Activated naive CD4-positive, alpha-beta T cell treated with anti-CD3 and anti-CD28 coated beads for 36 hours (primary cell): ENCODE measurements at places on chromosomes 5 and 9. TPM values are rescaled to one million over a fixed set of nuclear protein-coding genes. Genes with fewer than 3 reads are reported as not detected.

GRCh38 chr5:126236994-126237393 lies 186.2 kb upstream of the GRAMD2B start:
- no peaks in the 10 kb centered on the region for H3K4me1 ChIP-seq
- H3K36me3 ChIP-seq, result no peaks in the 10 kb centered on the region
- no peak overlapping the region for H3K27ac ChIP-seq
- peaks cover 2% of the 10 kb centered on the region for H3K27me3 ChIP-seq

Gene TAF1L
- 0.02 TPM for total RNA-seq

Gene GMCL2
- total RNA-seq, result not detected

- peaks cover 39% of the 10 kb centered on the region for H3K27me3 ChIP-seq
- H3K4me1 ChIP-seq, result no peaks in the 10 kb centered on the region
- no peaks in the 10 kb centered on the region for H3K36me3 ChIP-seq
- H3K27ac ChIP-seq, result no peak overlapping the region
- no peak for DNase-seq
These were observed 127.1 kb downstream of the LHFPL2 start for GRCh38 chr5:78521455-78521854.

GRCh38 chr5:35671541-35672295 lies 54.1 kb downstream of the SPEF2 start:
- H3K27ac ChIP-seq, result no peak overlapping the region
- no peak overlapping the region for H3K4me3 ChIP-seq
- peaks cover 68% of the 10 kb centered on the region for H3K4me1 ChIP-seq
- peaks cover 4% of the 10 kb centered on the region for H3K36me3 ChIP-seq
- H3K27me3 ChIP-seq, result no peaks in the 10 kb centered on the region

- peaks cover 53% of the 10 kb centered on the region for H3K36me3 ChIP-seq
- H3K27me3 ChIP-seq, result no peaks in the 10 kb centered on the region
- H3K4me1 ChIP-seq, result peaks cover 25% of the 10 kb centered on the region
- peak; percentile 79 for DNase-seq
These were observed 7.8 kb downstream of the EXOSC2 start for GRCh38 chr9:130701059-130702022.

GRCh38 chr5:61401726-61402125 lies 69.7 kb downstream of the ZSWIM6 start:
- H3K27me3 ChIP-seq, result no peaks in the 10 kb centered on the region
- peaks cover 32% of the 10 kb centered on the region for H3K4me1 ChIP-seq

DNA sequence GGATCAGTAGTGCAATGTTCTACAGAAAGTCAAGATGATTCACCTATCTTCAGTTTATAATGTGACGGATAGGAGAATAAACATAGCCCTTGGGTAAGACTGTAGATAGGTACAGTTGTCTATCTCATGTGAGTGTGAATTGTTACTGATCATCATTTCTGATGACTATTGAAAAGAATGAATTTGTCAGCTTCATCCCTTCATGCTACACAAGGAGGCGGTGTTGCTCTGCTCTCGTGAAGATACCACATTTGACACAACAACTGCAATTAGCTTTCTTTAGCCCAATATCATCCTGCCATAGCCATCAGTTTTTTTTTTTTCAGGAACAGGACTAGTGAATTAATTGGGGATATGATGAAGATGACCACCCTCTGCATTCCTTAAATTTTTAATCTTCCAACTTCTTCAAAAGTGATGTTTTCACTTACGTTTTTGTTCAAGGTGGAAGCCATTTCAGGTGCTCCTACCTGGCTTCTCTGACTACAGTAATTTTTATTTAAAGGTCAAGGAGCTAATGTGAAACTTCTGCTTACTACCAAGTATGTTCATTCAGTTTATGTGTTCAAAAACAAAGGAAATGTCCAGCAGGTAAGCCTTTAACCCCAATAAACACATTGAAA lies 152.9 kb upstream of the MOCS2 start:
- H3K27me3 ChIP-seq, result peaks cover 10% of the 10 kb centered on the region
- DNase-seq, result peak; percentile 25
- no peaks in the 10 kb centered on the region for H3K36me3 ChIP-seq
- H3K4me3 ChIP-seq, result no peak overlapping the region
- no peak overlapping the region for H3K27ac ChIP-seq

Gene AFAP1L1
- total RNA-seq, result 0.07 TPM

Gene TTC33
- total RNA-seq, result 27.4 TPM

- no peaks in the 10 kb centered on the region for H3K36me3 ChIP-seq
- no peak overlapping the region for H3K4me3 ChIP-seq
- no peak overlapping the region for H3K27ac ChIP-seq
- no peaks in the 10 kb centered on the region for H3K27me3 ChIP-seq
These were observed 137.5 kb downstream of the C5orf15 start for GRCh38 chr5:133830911-133831310.

Gene FAM221B
- not detected for total RNA-seq

- H3K36me3 ChIP-seq, result no peaks in the 10 kb centered on the region
- DNase-seq, result no peak
- no peak overlapping the region for H3K4me3 ChIP-seq
- H3K4me1 ChIP-seq, result peaks cover 16% of the 10 kb centered on the region
These were observed 3.0 kb downstream of the F2R start for GRCh38 chr5:76718880-76719279.

DNA sequence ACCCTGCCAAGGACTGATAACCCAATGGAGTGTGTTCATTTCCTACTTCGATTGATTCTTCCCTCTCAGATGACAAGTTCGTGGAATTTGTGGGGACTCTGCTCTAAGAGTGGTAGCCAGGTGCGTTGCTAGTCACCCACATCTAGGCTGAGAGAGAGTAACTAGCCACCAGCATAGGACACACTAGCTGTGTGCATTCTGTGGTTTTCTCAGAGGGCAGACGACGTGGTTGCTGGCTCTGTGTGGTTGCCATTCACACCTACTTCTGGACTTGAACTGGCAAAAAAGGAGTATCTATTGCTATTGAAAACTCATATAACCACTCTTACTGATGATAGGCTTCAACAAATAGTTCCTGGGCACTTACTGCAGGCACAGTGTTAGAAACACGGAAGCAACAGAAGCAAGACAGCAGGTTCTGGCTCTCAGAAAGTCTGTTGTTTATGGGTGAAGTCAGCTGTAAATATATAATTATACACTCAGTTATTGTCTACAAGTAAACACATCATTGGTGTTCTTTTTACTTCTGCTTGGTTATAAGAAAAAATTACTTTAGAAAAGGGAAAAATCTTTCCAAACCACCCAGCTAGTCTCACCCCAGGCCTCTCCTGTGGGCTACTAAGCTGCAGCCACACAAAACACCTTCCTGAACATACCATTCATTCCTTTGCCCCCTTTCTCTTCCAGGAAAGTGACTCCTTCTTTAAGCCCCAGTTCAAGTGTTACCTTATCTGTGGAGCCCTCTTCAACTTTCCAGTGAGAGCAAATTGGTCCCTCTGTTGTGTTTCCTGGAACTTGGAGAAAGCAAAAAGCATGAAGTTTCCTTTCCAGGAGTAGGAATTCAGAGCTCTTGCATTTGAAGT lies 151.1 kb upstream of the HAPLN1 start:
- no peaks in the 10 kb centered on the region for H3K4me1 ChIP-seq
- H3K27me3 ChIP-seq, result no peaks in the 10 kb centered on the region
- no peaks in the 10 kb centered on the region for H3K36me3 ChIP-seq

Gene MSMP
- not detected for total RNA-seq

DNA sequence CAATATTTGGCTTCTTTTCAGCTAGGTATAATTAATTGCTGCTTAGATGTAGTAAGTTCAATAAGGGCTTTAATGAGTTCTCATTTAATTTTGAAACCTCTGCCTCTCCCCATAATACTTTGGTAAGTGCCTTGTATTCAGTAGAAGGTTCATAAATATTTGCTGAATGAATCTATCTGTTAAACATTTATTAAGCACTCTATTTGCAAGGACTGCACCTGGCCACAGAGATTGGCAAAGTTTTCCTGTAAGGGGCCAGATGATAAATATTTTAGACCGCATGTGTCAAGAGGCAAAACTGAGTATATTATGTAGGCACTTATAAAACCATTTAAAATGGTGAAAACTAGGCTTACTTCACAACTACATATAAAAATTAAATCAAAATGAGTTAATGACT lies 19.0 kb upstream of the GNA14 start:
- peaks cover 6% of the 10 kb centered on the region for H3K27me3 ChIP-seq
- no peak overlapping the region for H3K27ac ChIP-seq
- H3K4me1 ChIP-seq, result no peaks in the 10 kb centered on the region
- no peak overlapping the region for H3K4me3 ChIP-seq
- H3K36me3 ChIP-seq, result no peaks in the 10 kb centered on the region

- H3K36me3 ChIP-seq, result peaks cover 1% of the 10 kb centered on the region
- DNase-seq, result no peak
- no peak overlapping the region for H3K27ac ChIP-seq
- H3K4me1 ChIP-seq, result no peaks in the 10 kb centered on the region
- no peak overlapping the region for H3K4me3 ChIP-seq
These were observed 372.1 kb downstream of the PDE4D start for GRCh38 chr5:59521476-59521875.

GRCh38 chr5:56822981-56823380 lies 7.6 kb downstream of the MAP3K1 start:
- no peaks in the 10 kb centered on the region for H3K27me3 ChIP-seq
- H3K36me3 ChIP-seq, result no peaks in the 10 kb centered on the region
- H3K4me1 ChIP-seq, result peaks cover 82% of the 10 kb centered on the region
- peak overlapping the region; percentile 62 for H3K27ac ChIP-seq
- peak overlapping the region; percentile 54 for H3K4me3 ChIP-seq
- DNase-seq, result peak; percentile 21

DNA sequence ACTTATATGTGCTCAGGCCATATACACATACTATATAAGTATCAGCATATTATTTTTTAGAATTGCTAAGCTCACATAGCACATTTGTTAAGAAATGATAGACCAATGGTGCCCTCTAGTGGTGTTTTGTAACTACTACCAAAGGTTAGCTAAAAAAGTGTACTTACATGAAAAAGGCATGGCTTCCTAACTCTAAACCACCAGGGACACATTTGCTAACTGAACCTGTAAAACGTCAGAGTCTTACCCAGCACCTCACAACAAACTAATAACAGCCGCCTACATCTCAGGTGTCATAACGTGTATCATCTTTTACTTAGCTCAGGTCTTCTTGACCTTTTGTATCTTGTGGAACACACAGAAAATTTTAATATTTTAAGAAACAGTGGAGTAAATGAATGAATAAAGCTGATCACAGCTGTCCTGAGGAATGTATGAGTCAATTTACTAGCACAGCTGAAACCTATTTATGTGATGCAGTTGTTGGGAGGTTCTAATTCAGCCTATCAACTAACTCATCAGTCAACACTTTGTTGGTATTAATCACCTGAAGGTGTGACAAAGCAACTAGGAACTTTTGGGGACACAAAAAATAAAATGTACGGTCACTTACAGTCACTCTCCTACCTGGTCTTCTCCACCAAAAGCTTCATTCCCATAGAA lies 72.9 kb downstream of the BAAT start:
- H3K27me3 ChIP-seq, result peaks cover 6% of the 10 kb centered on the region
- H3K4me3 ChIP-seq, result no peak overlapping the region
- DNase-seq, result no peak
- H3K36me3 ChIP-seq, result no peaks in the 10 kb centered on the region

DNA sequence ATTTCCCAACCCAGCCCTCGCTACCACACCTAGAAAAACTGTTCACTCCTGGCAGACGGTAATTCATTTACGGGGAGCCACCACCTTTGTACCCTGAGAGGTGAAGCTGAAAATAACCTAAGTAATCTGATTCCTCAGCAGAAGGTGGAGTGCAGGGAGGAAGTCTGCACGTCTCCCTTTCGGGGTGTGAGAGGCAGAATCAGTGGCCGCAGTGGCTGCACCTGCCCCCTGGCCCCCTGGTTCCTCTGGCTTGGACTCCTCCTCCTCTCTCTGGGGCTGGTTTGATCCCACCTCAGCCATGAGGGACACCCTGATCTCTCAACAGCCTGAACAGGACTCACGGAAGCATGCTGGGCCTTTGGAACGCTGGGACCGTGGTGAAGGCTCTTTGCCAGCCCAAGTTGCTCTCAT lies 10.5 kb downstream of the TMEM174 start:
- H3K4me1 ChIP-seq, result no peaks in the 10 kb centered on the region
- peaks cover 2% of the 10 kb centered on the region for H3K36me3 ChIP-seq
- H3K4me3 ChIP-seq, result no peak overlapping the region
- DNase-seq, result no peak

Gene KDM3B
- 36.2 TPM for total RNA-seq
